ENCODE measurements at places on chromosomes 16 and 17.
A peak's percentile ranks its signal among the peaks of the same experiment; 100 is the strongest.

- no peak overlapping the region for H3K27ac ChIP-seq
- H3K27me3 ChIP-seq, result no peaks in the 10 kb centered on the region
- no peak for DNase-seq
- H3K4me1 ChIP-seq, result peaks cover 4% of the 10 kb centered on the region
- H3K36me3 ChIP-seq, result no peaks in the 10 kb centered on the region
- H3K4me3 ChIP-seq, result no peak overlapping the region
These were observed 106.4 kb downstream of the PARN start for GRCh38 chr16:14523632-14524031.

- no peak overlapping the region for H3K4me3 ChIP-seq
- no peaks in the 10 kb centered on the region for H3K27me3 ChIP-seq
- DNase-seq, result peak; percentile 39
- H3K36me3 ChIP-seq, result peaks cover 6% of the 10 kb centered on the region
- peaks cover 28% of the 10 kb centered on the region for H3K4me1 ChIP-seq
These were observed 77.9 kb upstream of the LGALS9 start for GRCh38 chr17:27553019-27553511.

- no peaks in the 10 kb centered on the region for H3K4me1 ChIP-seq
- H3K27ac ChIP-seq, result no peak overlapping the region
These were observed 841.2 kb downstream of the CDH8 start for GRCh38 chr16:61195006-61195405.

- H3K4me1 ChIP-seq, result no peaks in the 10 kb centered on the region
- DNase-seq, result no peak
- no peak overlapping the region for H3K4me3 ChIP-seq
- no peaks in the 10 kb centered on the region for H3K27me3 ChIP-seq
- H3K27ac ChIP-seq, result no peak overlapping the region
- no peaks in the 10 kb centered on the region for H3K36me3 ChIP-seq
These were observed 8.0 kb upstream of the LGALS9 start for GRCh38 chr17:27622986-27623385.
